ENCODE measurements at places on chromosomes 1 and 21. TPM values are rescaled to one million over a fixed set of nuclear protein-coding genes. Genes with fewer than 3 reads are reported as not detected.

GRCh38 chr1:225949041-225949440, 8.0 kb upstream of the LEFTY2 start:
- H3K27me3 ChIP-seq, result peaks cover 3% of the 10 kb centered on the region
- H3K27ac ChIP-seq, result no peak overlapping the region
- no peak overlapping the region for H3K4me3 ChIP-seq

- H3K4me1 ChIP-seq, result peaks cover 10% of the 10 kb centered on the region
- H3K27ac ChIP-seq, result peak overlapping the region; percentile 43
- DNase-seq, result no peak
Observed at GRCh38 chr1:174797398-174797797, 202.3 kb upstream of the CACYBP start.

ARHGAP29 gene
- not detected for total RNA-seq

WNT2B gene
- not detected for total RNA-seq

DNA sequence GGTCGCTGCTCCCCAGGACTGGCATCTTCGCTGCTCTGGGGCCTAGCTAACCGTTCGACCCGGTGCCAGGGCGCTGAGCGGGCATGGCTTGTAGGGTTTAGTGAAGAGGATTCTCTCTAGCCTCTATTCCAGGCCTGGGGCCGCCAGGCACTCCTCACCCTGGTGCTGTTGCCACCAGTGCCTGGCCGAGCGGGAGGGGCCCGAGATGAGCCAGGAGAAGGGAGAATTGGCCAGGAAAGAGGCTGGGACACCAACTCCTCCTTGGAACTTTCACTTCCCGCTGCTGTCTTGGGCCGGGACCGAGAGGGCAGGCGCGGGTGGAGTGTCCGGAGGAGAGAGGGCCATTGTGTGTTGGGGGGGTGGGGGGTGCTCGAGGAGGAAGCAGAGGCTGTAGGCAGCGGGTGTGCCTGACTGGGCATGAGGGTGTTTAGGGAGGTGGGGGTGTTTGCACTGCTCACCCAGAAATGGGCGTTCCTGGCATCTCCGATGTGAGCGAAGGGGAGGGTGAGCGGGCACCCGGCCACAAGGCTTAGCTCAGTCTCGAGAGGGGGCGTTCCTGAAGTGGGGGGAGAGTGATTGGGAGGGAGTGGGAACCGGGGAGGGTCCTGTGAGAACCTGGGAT, 772 bp downstream of the ADAM15 start:
- H3K27me3 ChIP-seq, result no peaks in the 10 kb centered on the region
- DNase-seq, result peak; percentile 59
- peaks cover 11% of the 10 kb centered on the region for H3K36me3 ChIP-seq
- H3K27ac ChIP-seq, result peak overlapping the region; percentile 20

Measured in activated CD8-positive, alpha-beta T cell treated with anti-CD3 and anti-CD28 coated beads for 36 hours (primary cell).